ENCODE measurements at places on chromosomes 11 and 22.

- no peak for DNase-seq
Observed at GRCh38 chr11:7982582-7983119, 4.5 kb upstream of the EIF3F start.

DNA sequence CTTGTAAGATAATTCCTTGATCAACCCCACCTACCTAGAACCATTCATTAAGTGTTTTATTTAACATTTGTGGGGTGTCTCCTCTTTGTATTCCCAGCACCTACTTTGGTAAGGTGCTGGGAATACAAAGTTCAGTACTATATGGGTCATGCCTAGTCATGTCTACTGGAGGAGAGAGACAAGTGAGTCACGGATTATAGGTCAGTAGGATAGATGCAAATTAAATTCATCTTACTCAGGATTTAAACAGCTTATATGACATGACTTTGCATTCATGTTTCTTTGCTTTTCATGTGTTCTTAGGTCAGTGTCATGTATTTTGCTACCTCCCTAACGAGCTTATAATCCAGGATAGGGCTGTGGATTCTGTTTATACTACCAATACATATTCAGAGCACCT is 3.4 kb upstream of the FADS1 start:
- no peak for DNase-seq

GRCh38 chr11:94524341-94524740 is 12.1 kb downstream of the C11orf97 start:
- no peak for DNase-seq

- no peak for DNase-seq
Observed at GRCh38 chr11:96180341-96180740, 162.7 kb downstream of the MAML2 start.

DNA sequence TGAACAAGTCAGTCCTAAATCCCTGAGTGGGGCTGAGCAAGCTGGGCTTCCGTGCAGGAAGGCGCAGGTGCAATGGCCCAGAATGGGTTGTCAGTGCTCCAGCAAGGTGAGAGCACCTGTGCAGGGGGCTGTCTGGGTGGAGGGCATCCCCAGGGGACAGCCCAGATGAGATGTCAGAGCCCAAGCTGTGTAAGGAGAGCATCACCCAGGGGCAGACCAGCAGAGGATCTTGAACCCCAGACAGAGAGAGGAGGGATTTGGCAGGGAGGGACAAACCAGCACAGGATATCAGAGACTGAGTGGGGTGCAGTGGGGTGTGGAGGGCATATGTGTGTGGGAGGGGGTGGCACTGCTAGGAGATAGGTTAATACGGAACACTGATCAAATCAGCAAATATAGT is 114.9 kb upstream of the TMEM45B start:
- no peak for DNase-seq
